ENCODE measurements at places on chromosomes 12 and 14.

DNA sequence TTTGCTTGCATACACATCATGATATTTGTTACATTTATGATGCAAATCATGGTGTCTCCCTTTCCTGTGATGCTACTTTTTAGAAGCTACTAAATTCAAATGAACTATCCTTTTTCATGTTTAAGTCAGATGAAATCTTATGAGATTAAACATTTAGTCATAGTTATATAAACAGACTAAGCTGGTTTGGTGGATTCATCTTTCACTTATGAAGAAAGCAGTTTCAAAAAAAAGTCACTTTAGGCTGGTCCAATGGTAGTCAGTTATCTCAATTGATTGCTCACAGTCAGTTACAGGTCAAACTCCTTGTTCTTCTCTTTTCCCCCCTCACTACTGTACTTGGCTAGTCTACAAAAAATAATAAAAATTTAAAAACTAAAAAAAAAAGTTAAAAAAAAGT lies 19.7 kb downstream of the SYCP3 start:
- DNase-seq, result no peak

DNA sequence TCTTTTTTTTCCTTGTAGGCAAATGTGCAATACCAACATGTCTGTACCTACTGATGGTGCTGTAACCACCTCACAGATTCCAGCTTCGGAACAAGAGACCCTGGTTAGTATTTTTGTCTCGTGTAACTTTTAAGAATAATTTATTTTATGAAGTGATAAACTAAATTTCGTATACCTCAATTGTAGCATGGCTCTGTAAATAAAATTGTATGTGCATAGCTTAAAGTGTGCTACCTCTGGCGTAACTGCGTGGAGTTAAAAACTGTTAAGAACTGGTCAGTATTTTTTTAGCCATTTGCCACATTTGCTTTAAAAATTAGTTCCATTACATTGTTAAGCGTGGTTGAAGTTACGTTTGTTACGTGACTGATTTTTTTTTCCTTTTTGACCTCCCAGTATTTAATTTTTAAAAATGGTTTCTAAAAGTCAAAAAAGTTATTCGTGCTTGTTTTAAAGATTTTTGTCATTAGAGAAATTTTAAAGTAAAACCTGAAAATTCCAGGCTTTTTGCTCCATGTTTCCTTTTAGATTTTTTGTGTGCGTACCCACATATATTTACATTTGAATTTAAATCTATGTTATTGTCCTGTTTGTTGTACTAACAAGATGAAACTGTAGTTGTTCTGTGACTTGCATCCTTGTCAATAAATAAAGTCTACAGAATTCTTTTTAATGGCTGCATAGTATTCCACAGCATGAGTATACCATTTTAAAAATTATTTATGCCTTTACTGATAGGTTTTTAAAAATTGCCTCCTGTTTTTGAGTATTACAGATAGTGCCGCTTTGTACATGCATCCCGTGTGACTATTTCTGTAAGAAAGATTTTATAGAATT lies 1.4 kb downstream of the MDM2 start:
- DNase-seq, result no peak

GRCh38 chr14:56552615-56553014 lies 27.0 kb upstream of the TMEM260 start:
- DNase-seq, result no peak

- DNase-seq, result no peak
Observed at GRCh38 chr14:24513009-24513408, 4.9 kb upstream of the CMA1 start.

DNA sequence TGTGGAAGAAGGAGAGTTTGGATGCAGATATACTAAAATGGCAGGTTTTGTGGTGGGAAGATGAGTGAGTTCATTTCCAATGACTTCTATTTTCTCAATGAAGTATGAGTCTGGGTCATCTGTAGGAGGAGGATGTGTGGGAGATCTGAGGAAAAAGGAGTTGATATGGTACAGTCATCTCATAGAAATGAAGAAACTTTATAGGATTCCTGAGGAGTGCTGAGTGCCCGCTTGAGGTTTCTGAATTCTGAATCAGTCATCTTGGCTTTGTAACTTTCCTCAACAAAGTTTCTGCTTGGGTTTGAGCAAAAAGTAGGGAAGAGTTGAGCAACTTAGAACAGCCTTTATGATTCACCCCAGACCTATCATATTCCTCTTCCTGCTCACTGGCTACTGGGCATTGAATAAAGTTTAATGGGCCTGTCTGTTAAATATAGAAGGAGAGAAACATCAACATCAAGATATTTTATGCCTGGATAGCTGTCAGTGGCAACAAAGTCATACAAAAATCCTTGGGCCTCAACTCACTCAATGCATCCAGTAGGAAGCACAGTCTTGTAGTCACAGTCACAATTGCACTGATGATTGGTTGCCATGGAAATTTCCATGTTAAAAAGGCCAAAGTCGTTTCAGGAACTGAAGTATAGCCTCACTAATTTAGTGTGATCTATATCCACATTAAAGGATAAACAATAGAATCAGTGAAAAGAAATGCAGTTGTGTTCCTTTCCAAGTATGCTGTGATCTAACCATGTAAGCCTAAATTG lies 284.7 kb downstream of the DUSP6 start:
- DNase-seq, result no peak

DNA sequence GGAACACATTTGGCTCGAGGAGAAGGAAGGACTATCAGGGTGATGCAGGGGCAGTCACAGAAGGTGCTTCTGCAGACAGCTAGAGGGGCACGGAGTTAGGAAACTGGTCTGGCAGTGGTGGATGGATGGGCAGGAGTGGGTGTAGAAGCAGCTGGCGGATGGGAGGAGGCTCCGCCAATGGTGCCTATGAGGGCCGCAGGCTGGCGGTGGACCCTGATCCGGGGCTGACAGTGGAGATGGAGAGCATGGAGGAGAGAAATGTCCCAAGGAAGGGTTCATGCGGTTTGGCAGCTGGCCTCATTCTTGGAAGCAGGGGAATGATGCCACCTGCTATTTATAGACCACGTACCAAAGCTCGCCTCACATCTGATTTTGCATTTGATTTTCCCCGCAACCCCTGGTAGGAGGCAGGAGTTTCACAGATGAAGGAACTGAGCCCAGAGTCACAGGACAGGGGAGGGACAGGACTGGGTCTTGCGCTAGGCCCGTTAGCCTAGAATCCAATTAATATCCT lies 237.1 kb downstream of the FOXN3 start:
- DNase-seq, result no peak

- no peak for DNase-seq
Observed at GRCh38 chr14:33085799-33086198, 147.1 kb downstream of the NPAS3 start.

DNA sequence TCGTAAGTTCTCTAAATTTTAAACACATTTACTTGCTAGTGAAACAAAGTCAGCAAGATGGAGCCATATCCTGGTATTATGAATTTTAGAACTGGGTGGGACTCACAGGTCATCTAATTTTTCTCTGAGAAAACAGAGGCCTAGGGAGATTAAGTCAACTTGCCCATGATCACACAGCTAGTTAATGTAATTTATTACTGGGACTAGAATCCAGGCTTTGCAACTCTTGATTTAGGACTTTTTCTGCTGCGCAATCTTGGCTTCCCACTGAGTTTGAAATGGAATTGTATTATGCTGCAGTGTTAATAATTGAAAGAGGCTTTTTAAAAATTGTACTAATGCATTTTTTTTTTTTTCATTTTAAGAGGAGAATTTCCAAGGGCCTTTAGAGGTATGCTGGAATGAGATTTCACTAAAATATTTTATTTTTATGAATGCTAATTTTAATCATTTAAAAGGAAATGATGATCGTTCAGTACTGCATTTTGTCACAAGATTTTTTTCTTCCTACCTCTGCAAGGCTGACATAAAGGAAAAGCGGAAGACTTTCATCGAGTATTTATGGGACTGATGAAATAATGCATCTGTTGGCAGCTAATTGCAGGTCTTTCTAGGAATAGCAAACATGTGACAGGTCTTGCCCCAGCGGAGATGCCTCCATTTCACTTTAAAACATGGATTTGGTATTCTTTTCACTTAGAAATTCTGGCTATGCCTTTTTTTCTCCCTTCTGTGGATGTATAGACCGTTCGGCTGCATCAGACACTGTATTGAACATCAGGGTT lies 9.6 kb downstream of the CRADD start:
- no peak for DNase-seq

DNA sequence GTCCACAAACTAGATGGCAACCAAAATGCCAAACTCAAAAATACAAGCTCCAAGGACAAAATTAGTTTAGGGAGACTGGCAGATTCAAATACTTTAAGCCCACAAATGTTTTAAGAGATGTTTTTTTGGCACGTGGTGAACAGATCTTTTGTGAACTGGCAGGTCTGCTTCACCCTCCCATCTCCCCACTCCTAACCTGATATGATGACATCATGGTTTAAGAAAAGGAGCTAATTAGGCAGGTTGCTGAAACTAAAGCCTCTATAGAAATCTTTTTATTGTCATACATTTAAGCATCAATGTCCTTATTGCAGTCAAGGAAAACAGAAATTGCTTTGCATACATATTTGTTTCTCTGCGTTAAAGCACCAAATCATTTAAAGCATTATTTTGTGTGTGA lies 5.8 kb downstream of the LRIG3 start:
- no peak for DNase-seq

- no peak for DNase-seq
Observed at GRCh38 chr12:65294641-65295262, 16.3 kb downstream of the MSRB3 start.

- DNase-seq, result peak; percentile 50
Observed at GRCh38 chr12:120944645-120945217, 33.6 kb upstream of the HNF1A start.

GRCh38 chr12:28512876-28513275 lies 322.6 kb downstream of the CCDC91 start:
- DNase-seq, result no peak

DNA sequence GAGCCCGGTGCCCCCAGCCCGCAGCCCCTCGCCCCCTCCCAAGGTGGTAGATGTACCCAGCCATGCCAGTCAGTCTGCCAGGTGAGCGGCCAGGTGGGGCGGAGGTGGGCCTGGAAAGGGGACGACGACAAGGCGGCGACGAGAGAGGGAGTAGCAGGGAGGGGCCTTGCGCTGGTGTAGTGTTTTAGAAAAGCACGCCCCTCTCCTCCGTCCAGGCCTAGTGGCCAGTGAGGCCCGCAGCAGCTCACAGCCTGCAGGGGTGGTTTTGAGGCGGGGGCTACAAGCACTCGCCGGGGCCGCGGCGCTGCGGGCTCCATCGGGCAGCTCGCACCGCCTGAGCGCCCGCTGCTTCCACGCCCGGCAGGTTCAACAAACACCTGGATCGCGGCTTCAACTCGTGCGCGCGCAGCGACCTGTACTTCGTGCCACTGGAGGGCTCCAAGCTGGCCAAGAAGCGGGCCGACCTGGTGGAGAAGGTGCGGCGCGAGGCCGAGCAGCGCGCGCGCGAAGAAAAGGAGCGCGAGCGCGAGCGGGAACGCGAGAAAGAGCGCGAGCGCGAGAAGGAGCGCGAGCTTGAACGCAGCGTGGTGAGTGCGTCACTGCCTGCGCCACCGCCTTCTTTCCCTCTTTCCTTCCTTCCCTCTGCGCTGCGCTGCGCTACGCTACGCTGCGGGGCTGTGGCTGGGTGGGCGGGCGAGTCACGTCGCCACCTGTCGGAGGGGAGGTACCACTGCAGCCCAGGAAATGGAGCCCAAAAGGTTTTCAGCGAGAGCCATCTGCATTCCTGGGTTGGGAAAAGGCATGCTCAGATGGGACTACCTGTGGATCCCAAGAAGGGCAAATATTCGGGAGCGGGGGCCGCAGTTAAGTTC lies 5.9 kb upstream of the RNU7-1 start:
- DNase-seq, result peak; percentile 88

DNA sequence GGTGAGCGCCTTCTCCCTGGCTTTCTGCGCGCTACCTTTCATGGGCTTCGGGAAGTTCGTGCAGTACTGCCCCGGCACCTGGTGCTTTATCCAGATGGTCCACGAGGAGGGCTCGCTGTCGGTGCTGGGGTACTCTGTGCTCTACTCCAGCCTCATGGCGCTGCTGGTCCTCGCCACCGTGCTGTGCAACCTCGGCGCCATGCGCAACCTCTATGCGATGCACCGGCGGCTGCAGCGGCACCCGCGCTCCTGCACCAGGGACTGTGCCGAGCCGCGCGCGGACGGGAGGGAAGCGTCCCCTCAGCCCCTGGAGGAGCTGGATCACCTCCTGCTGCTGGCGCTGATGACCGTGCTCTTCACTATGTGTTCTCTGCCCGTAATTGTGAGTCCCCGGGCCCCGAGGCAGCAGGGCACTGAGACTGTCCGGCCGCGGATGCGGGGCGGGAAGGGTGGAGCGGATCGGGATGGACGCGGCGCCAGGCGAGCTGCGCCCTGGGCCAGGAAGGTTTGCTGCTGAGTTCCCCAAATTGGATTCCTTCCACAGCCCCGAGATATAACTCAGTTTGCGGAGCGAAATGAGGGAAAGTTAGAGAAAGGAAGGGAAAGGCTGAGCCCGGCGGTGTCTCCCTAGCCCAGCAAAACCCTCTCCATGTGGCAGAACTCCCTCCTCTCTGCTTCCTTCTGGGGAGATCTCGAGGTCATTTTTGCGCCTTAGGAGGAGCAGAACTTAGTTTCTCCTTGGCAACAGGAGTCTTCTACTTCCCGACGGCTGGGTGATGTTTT lies 972 bp downstream of the PTGDR start:
- DNase-seq, result no peak

DNA sequence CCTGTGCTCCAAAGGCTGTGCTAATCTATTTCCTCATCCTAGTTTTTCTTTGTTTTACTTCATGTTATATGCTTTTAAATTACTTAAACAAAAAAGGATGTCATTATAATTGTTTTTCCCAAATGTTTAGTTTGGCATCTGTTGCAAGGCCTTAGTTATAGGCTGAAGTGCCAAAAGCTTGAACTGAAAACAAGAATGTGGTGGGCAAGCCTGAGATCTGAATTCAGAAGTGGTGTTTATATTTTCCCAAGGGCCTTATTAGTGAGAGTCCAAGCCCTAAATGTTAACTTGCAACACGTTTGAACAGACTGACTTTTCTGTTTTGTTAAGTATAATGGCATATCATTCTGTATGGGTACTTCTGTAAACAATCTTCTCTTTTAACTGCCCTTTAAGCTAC lies 326.8 kb downstream of the CCDC91 start:
- DNase-seq, result no peak

- DNase-seq, result no peak
Observed at GRCh38 chr14:67474366-67474765, 14.2 kb downstream of the TMEM229B start.

DNA sequence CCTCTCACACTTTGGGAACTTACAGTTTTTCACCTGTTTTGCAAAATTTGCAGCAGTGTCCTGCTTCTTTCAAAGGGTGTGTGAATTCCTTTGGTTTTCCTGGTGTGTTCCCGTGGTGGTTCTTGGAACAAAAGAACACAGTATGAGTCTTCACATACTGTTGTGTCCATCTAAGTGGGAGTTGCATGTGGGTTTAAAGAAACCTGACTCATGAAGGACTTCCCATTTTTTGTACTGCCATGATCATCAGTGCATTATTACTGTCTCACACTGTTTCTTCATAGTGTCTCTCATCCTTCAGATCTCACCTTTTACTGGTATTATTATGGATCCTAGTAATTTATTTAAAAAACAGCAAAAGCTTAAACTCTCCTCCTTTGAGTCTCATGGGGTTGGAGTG lies 3.8 kb upstream of the GZMH start:
- DNase-seq, result no peak

GRCh38 chr14:92649934-92650545 lies 98.4 kb downstream of the LGMN start:
- DNase-seq, result no peak

- no peak for DNase-seq
Observed at GRCh38 chr14:39957290-39957689, 525.1 kb upstream of the FBXO33 start.

- peak; percentile 34 for DNase-seq
Observed at GRCh38 chr14:92603309-92604242, 90.0 kb downstream of the RIN3 start.
